Activated CD4-positive, CD25-positive, alpha-beta regulatory T cell (primary cell): ENCODE measurements at places on chromosomes 1 and 21.

DNA sequence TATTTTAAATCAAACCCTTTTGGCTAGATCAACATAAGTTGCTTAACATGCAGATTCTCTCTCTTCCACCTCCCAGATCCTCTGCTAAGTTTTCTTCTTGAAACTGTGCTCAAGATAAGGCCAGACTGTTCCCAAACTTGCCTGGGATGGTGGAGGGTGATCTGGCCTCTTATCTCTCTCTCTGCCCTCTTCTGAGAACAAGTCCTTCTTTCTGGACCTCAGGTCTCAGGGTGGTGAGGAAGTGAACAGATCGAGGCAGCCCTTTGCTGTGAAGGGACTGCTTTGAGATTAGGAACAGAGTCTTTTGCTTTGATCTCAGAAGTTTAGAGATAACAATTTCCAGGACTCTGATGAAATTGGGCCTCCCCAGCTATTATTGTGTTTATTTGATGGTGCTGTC, 70.7 kb downstream of the HUNK start:
- no peak for DNase-seq

DNA sequence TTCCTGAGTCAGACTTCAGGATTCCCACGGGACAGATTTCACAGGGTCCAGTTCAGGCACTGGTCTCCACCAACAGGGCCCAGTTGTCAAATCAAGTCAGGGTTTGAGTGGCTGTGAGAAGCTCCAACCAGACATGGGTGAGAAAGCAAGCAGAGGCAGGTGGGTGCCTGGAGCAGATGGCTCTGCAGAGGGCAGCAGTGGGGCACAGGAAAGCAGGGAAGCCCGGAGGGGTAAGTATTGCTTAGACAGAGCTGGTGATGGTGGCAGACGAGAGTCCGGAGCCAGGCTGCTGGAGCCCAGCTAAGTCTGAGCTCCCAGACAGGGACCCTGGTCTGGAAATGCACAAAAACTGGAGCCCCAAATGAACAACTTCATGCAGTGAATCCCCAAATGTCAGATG, 40.4 kb downstream of the RIMS3 start:
- no peak for DNase-seq

GRCh38 chr21:34690793-34691175, 22.0 kb downstream of the CLIC6 start:
- DNase-seq: no peak

GRCh38 chr1:241622669-241623068, 17.5 kb downstream of the CHML start:
- DNase-seq: no peak

DNA sequence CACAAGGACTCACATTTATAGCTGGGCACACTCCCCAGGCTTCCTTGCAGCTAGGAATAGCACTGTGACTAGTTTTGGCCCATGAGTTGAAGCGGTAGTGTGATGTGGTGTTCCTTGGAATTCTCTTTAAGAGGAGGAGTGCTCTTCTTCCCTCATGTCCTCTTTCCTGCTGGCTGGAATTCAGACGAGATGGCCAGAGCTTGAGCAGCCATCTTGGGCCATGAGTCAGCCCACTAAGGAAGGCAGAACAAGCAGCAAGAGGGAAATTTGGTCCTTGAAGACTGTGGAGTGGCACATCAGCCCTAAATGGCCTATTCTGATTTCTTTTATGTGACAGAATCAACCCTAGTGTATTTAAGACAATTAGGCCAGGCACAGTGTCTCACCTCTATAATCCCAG, 20.0 kb downstream of the HTR6 start:
- DNase-seq: no peak

DNA sequence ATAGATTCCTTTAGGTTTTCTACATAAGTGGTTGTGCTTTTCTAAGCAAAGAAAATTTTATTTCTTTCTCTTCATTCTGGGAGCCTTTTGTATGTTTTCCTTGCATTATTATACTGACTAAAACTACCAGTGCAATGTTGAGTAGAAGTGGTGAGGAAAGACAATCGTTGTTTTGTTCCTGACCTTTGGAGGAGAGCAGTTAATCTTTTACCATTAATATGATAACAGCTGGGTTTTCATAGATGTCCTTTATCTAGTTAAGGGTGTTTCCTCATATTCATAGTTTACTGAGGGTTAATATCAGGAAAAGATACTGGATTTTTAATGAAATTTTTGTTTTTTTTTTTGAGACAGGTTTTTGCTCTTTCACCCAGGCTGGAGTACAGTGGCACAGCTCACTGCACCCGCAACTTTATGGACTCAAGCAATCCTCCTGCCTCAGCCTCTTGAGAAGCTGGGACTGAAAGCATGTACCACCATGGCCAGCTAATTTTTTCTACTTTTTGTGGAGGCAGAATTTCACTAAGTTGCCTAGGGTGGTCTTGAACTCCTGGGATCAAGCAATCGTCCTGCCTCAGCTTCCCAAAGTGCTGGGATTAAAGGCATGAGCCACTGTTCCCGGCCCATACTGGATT, 9.0 kb upstream of the KCTD3 start:
- DNase-seq: no peak

DNA sequence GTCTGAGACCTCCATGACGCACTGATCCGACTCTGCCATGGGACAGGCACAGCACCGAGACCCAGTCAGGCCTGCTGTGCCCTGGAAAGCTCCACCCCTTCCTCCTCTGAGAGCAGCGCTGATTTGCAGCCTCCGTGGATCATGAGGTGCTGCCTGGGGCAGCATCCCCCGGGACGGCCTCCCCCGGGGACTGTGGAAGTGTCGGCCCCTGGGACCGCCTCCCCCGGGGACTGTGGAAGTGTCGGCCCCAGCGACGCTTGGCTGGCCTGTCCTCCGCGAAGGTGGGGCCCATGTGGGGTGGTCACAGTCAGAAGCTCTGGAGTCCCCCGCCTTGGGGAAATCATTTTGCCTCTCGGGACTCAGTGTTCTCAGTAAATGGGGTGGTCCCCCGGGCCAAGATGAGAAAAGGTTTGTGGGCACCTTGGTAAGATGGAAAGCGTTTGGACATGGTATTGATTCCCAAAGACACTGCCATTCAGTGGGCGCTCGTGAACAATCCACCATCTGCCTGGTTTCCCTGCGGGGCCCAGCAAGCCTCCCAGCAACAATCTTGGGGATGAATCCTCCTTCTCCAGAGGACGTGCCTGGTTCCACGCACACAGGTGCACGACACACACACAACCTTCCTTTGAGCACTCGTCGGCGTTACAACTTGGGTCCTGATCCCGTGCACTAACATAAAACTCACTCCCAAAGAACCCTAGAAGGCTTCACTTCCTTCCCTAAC, 3.0 kb downstream of the TFF2 start:
- no peak for DNase-seq

- no peak for DNase-seq
Measured at GRCh38 chr21:30518876-30519275, 16.9 kb upstream of the KRTAP19-5 start.

- no peak for DNase-seq
Measured at GRCh38 chr1:118949315-118949714, 38.8 kb downstream of the TBX15 start.

- no peak for DNase-seq
Measured at GRCh38 chr1:74592580-74593355, 80.4 kb upstream of the LRRC53 start.

- DNase-seq: peak; percentile 57
Measured at GRCh38 chr21:42187976-42188653, 30.8 kb upstream of the ABCG1 start.

DNA sequence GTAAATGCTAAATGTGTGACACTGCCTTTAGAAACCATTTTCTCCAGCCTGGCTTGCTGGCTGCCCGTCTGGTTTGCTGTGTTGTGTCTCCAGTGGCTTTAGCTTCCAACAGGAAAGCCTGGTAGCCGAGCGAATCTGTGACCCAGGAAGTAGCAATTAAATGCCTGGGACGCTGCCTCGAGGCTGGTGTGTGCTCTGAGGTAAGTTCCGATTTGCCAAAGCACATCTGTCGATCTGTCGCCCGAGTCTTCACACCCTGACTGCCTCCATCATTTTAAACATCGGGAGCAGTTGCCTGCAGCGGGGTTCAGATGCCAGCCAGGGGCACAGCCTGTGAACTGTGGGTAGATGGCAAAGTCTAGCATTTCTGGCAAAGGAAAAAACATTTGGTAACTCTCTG, 2.2 kb downstream of the MIB2 start:
- DNase-seq: no peak

DNA sequence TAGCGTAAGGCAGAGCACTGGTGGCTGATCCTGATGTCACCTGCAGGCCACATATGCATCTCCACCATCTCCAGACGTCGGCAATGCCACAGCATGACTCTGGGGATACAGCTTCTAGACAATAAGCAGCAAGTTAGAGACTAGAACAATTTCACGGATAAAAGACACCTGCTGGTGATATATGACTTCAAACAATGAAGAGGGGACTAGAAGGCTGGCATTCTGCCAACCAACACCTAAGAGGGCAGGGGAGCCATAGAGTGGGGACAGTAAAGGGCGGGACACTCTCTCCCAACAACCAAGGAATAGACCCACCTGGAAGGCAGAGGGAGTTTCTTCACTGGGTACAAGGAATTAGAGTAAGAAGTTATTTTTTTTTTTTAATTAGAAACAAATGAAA, 126.7 kb downstream of the SIM2 start:
- no peak for DNase-seq

GRCh38 chr1:54697896-54698295, 17.8 kb upstream of the TTC4 start:
- no peak for DNase-seq

- DNase-seq: no peak
Measured at GRCh38 chr1:104671684-104672353, 922.1 kb downstream of the AMY1C start.

- DNase-seq: no peak
Measured at GRCh38 chr1:73639494-73639893, 558.5 kb downstream of the LRRIQ3 start.

DNA sequence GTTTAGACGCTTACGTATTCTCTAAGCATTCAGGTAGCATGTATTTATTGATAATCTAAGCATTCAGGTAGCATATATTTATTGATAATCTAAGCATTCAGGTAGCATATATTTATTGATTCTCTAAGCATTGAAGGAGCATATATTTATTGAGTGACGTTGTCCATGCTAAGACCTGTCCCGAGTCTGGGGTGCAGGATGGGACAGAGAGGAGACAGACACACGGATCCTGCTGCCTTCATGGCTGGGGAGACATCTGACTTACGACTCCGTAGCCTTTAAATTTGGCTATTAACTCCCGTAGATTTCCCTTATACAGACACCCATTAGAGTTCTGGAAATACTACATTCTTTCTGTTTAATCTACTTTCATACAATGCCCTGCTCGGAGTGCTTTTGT, 982 bp downstream of the SCCPDH start:
- DNase-seq: no peak

DNA sequence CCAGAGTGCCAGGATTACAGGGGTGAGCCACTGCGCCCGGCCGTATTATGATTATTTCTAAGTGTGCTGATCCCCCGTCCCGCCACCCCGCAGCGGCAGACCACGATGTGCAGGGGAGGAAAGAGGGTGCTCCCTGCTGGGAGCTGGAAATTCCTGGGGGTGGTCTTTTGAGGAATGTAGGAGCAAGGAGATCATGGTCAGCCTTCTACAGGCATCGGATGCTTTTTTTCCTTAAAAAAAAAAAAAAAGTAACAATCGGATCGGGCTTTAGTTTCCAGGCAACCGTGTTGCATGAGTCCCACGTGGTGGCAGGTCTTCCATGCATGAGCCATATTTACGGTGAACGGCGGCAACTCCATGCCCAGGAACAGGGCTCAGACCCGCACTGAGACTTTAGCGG, 74.2 kb upstream of the COX20 start:
- DNase-seq: no peak

DNA sequence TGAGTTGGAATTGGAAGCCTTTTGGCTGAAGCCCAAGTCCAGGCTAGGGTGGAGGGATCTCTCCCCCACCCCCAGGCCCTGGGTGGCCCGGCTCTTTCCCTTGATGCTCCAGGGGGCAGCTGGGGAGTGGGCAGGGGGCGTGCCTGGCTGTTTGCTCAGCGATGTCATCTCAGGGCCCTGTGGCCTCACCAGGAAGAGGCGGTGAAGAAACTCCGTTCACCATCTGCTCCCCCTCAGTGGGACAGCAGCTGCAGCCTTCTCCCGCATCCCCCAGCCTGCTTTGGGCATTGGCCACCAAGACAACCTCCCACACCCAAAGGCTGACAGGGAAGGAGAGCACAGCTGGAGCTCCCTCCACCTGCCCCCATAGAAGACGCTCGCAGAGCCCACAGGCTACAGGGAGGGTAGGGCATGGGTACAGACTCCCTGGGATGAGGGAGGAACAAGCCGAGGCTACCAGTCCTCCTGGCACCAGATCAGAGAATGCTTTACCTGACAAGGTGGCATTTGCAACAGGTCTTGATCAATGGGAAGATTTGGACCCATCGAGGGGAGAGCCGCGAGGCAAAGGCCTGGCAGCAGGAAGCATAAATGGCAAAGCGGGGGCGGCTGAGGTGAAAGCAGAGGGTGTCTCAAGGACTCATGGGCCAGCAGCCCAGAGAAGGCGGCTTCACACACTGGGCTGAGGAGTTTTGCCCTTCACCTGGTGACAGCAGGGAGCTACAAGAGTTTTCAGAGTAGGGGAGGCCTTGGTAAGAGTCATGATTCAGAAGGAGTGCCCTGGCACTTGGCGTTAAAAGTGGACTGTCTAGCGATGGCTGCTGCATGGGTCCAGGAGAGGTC, 6.5 kb upstream of the GUCA2A start:
- DNase-seq: no peak

GRCh38 chr1:115882913-115883902, 42.3 kb upstream of the NHLH2 start:
- no peak for DNase-seq
